HepG2 (cell line): ENCODE measurements at places on chromosomes 6 and 20.

DNA sequence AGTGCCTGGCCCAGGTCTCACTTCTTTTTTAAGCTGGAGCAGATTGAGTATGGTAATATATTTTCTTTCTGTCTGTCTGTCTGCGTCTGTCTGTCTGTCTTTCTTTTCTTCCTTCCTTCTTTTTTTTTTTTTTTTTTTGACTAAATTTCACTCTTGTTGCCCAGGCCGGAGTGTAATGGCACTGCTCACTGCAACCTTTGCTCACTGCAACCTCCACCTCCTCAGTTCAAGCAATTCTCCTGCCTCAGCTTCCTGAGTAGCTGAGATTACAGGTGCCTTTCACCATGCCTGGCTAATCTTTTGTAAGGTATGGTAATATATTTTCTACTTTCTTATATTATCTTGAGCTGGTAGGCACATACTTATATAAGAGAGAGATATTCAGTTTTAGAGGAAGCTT lies 196.3 kb upstream of the MARCKS start:
- no peak for DNase-seq

- no peak for DNase-seq
These were observed 4.8 kb downstream of the PXDC1 start for GRCh38 chr6:3746696-3747095.

GRCh38 chr20:58485393-58485792 lies 29.8 kb downstream of the APCDD1L start:
- DNase-seq = no peak

GRCh38 chr6:168937054-168937453 lies 316.6 kb downstream of the THBS2 start:
- no peak for DNase-seq

- DNase-seq = no peak
These were observed 28.6 kb upstream of the CDYL start for GRCh38 chr6:4747588-4747987.

DNA sequence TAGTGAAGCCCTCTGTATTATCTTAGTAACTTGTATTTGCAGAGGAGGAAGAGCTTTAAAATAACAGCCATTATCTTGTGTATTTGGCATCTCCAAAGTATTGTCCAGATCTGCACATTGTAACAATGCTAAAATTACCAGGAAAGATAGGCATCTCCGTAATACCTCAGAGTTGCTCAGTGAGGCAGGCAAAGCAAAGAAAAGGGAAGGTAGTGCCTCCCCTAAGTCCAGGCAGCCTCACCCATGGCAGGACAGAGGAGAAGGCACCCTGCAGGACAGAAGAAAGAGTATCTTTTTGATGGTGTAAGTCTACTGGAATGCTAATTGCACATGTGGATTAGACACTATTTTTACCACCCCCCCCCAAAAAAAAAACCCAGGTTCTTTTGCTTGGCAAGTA lies 13.6 kb upstream of the SSTR4 start:
- DNase-seq = no peak
